ENCODE measurements at places on chromosomes 11 and 22.

GRCh38 chr11:106160494-106160893, 83.0 kb downstream of the AASDHPPT start:
- no peak for DNase-seq

- no peak for DNase-seq
Observed at GRCh38 chr11:121563900-121564822, 111.4 kb upstream of the SORL1-AS1 start.

- no peak for DNase-seq
Observed at GRCh38 chr11:62172294-62172693, 17.7 kb upstream of the SCGB1D1 start.

GRCh38 chr11:57456960-57457642, 3.2 kb upstream of the RTN4RL2 start:
- DNase-seq: peak; percentile 98

GRCh38 chr11:66052664-66052982, 459 bp downstream of the SF3B2 start:
- no peak for DNase-seq

DNA sequence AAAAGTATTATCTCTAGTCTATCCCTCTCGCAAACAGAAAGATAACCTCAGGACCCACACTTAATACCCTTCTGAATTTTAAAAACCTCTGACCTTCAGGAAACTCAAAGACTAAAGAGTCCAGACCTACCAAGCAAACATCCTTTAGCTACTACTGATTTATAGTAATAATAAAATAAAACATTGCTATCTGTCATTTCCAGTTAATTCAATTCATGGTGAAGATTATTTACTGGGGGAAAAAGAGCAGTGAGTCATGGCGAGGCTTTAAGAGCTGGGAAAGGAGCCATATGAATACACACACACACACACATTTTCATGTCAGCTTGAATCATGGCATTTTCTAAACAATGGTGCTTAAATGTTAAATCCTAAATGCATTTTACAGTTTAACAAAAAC, 87.1 kb downstream of the FAM76B start:
- DNase-seq: no peak

- DNase-seq: no peak
Observed at GRCh38 chr11:813456-814096, 3.8 kb downstream of the RPLP2 start.

DNA sequence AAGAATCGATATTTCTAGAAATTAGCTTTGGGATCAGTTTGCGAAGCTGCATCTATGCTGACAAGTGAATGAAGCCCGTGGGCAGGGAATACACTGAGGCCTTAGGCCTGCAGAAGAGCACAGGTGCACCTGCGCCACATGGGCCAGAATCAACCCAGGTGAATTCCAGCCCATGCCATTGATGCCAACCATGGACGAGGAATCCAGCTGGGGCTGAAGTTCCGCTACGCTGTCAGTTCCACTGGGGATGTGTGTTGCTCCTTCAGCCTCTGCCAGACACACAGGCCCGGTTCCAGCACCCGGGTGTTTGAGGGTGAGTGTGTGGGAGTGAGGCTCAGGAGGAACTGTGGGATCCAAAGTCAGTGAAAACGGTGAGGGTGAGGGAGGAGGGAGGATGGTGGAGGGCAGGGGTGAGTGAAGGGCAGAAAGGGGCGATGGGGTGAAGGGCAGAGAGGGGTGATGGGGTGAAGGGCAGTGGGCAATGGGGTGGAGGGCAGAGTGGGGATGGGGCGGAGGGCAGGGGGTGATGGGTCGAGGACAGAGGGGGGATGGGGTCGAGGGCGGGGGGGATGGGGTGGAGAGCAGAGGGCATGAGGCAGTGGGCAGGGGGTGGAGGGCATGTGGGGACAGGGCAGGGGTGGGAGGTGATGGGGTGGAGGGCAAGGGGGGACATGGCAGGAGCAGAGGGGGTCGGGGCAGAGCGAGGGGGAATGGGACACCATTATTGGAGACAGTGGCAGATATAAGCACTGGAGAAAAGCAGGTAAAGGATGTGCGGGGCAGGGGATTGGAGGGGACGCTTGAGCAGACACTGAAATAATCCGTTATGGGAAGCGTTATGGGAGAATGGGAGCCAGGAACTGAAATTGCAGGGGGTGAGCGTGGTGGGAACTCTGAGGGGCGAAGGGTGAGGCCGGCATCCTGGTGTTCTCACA, 931.6 kb downstream of the BRD1 start:
- peak; percentile 75 for DNase-seq

- DNase-seq: no peak
Observed at GRCh38 chr11:102522312-102523188, 8.0 kb downstream of the MMP7 start.

- DNase-seq: peak; percentile 80
Observed at GRCh38 chr22:44525941-44526778, 28.1 kb upstream of the RTL6 start.

GRCh38 chr11:3861683-3862082, 6.2 kb downstream of the STIM1 start:
- DNase-seq: no peak

- DNase-seq: peak; percentile 92
Observed at GRCh38 chr11:45102810-45103621, 43.4 kb upstream of the PRDM11 start.

GRCh38 chr11:111571829-111572501, 30.3 kb upstream of the SIK2 start:
- no peak for DNase-seq

GRCh38 chr22:37229805-37230672, 14.0 kb downstream of the RAC2 start:
- no peak for DNase-seq

DNA sequence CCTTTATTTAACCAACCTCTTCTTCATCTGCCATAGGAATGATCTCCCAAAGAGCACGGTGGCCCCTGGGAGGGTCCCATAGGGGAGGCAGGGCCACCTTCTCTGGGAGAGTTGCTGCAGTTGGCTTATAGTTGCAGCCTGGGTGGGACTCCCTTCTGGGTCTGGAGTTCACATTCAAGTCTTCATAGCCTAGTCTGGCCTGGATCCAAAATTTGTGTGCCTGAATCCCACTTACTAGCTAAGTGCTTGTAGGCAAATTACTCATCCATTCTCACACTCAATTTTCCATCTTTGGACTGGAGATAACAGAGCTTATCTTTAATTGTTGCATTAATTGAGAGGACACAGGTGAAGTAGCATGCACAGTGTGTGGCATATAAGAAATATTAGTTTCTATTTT, 163.6 kb downstream of the GRIK4 start:
- no peak for DNase-seq

Measured in esophagus muscularis mucosa (tissue), 4 donors.